Central memory CD8-positive, alpha-beta T cell (primary cell): ENCODE measurements at places on chromosomes 2 and 18.

- H3K36me3 ChIP-seq: peaks cover 2% of the 10 kb centered on the region
- H3K27ac ChIP-seq: no peak overlapping the region
- no peaks in the 10 kb centered on the region for H3K4me1 ChIP-seq
- H3K4me3 ChIP-seq: no peak overlapping the region
- no peak for DNase-seq
These were observed 74.1 kb upstream of the EHBP1 start for GRCh38 chr2:62631160-62632085.

DNA sequence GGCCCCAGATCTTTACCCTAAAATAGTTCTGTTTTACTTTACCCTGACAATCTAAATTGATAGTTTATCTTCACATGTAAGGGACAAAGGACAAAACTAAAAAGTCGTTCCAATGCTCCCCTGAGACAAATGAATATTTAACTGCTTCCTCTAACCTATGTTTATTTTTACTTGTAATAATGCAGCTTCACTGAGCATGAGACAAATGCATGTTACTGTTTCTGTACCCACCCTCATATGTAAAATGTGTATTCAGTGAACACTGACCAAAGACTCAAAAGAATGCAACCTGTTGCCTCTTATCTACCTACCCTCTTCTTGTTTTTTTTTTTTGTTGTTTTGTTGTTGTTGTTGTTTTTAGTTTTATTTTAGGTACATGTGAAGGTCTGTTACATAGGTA lies 1570.9 kb upstream of the SLC39A10 start:
- H3K27me3 ChIP-seq: no peaks in the 10 kb centered on the region
- no peaks in the 10 kb centered on the region for H3K36me3 ChIP-seq
- H3K27ac ChIP-seq: no peak overlapping the region
- no peak for DNase-seq
- H3K4me1 ChIP-seq: no peaks in the 10 kb centered on the region

DNA sequence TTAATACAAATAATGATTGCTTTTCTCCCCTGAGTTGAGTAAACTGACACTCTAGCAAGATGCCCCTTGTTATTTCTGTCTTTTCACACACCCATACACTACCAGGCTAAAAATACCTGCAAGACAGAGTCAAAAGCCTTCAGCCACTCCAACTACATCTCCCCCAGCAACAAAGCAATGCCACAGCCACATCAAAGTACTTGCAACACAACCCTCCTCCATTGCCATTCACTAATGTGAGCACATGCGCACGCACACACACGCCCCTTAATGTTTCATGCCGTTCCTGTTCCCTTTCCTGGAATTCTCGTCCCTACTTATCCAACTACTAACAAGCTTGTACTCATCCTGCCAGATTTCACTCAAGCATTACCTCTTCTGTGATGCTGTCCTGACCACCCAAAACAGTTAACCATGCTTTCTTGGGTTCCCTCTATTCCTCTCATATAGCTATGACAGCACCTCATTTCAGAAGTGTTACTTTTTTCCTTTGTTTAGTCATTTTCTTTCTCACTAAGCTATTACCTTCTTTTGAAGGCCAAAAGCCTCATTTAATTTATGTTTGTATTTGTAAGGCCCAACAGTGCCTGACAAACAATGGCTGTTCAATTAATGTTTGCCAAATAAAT lies 29.6 kb downstream of the SLC25A12 start:
- H3K36me3 ChIP-seq: peaks cover 6% of the 10 kb centered on the region
- H3K4me1 ChIP-seq: peaks cover 9% of the 10 kb centered on the region
- H3K27ac ChIP-seq: no peak overlapping the region
- H3K4me3 ChIP-seq: no peak overlapping the region
- no peak for DNase-seq

- H3K27ac ChIP-seq: no peak overlapping the region
- H3K36me3 ChIP-seq: no peaks in the 10 kb centered on the region
- H3K4me1 ChIP-seq: no peaks in the 10 kb centered on the region
- no peaks in the 10 kb centered on the region for H3K27me3 ChIP-seq
These were observed 1371.1 kb upstream of the LRRTM1 start for GRCh38 chr2:81675641-81676040.

GRCh38 chr2:107412981-107413380 lies 413.7 kb upstream of the RGPD4 start:
- H3K27me3 ChIP-seq: no peaks in the 10 kb centered on the region
- H3K36me3 ChIP-seq: peaks cover 2% of the 10 kb centered on the region
- H3K4me1 ChIP-seq: no peaks in the 10 kb centered on the region
- H3K4me3 ChIP-seq: no peak overlapping the region
- no peak for DNase-seq
- no peak overlapping the region for H3K27ac ChIP-seq

DNA sequence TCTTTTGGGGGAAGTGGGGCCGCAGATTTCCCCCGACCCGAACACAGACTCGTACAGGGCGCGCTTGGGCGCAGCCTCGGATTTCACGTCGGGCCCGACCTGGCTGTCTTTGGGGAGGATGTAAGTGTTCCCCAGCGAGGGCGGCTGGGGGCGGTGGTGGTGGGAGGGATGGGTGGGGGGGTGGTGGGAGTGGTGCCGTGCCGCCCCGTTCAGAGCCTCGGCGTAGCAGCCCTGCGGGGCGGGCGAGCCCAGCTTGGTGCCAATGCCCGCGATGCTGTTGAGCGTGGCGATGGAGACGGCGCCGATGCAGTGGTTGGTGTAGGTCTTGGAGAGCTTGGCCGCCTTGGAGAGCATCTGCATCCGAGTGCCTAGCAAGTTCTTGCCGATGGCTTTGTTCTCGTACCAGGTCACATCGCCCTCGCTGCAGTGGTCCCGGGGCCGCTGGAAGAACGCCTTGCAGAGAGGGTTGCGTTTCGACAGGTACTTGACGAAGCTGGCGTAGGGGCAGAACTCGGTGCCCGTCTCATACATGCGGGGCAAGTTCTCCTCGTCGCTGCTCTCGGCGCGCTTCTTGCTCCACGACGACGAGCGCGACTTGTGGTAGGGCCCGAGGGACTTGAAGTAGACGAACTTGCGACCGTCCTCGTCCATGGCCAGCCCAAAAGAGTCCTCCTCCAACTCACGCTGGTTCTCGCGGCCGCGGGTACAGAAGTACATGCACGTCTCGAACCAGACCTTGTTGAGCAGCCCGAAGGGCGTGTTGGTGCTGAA lies 1.3 kb downstream of the KCTD1 start:
- DNase-seq: no peak
- H3K36me3 ChIP-seq: peaks cover 3% of the 10 kb centered on the region
- peaks cover 22% of the 10 kb centered on the region for H3K27me3 ChIP-seq
- H3K4me3 ChIP-seq: peak overlapping the region; percentile 82
- H3K4me1 ChIP-seq: peaks cover 30% of the 10 kb centered on the region

DNA sequence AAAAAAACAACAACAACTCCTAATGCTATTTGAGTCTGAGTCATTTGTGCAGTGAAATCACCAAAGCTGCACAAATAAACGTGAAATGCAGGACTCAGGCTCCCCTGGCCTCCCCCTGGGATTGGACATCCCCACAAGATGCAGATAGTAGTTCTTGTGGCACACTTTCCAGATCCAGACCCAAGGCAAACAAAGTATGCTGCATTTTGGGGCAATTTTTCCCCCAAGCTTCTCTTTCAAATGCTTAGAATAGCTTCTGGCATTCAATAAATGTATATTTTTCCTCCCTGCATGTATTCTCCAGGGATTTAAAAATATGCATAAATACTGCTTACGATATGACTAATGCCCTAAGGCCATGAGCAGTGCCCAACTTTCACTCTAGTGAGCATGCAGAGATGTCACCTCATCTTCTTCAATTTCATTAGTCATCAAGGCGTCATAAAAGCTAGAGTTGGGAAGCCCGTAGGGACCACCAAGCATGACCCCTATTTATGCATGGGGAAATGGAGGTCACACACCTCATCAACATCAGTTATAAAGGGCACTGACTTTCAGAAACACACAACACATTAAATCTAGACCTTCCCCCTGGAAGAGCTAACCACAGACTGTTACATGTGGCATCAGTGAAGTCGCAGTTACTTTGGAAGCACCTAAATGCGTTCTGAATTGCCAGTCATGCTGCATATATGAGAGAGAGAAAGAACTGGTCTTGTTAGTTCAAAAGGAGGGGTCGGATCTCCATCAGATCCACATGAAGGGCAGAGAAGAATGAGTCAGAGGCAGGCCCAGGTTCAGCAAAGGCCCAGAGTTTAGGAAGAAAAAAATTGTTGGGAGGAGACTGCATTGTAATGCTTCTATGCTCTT lies 374.1 kb downstream of the LPIN1 start:
- H3K4me3 ChIP-seq: no peak overlapping the region
- DNase-seq: no peak
- no peaks in the 10 kb centered on the region for H3K27me3 ChIP-seq
- no peaks in the 10 kb centered on the region for H3K36me3 ChIP-seq
- H3K27ac ChIP-seq: no peak overlapping the region

DNA sequence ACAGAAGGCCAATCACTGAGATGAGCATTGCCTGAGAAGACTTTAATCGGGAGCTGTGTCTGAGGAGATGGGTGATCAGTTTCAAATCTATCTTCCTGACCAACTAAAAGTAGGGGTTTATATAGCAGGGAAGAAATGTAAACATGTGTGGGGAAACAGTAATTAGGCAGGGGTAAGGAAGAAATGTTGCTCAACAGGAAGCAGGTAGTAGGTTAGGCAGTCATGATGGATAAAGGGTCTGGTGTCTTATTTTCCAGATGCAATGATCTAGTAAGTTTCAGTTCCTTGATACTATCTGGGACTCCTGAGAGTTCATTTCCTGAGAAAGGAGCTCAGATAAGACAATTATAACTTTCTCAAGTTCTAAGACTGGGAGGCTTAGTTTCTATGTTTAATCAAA lies 33.8 kb upstream of the DNAJC10 start:
- H3K4me1 ChIP-seq: no peaks in the 10 kb centered on the region
- H3K4me3 ChIP-seq: no peak overlapping the region
- no peak for DNase-seq
- H3K27me3 ChIP-seq: peaks cover 32% of the 10 kb centered on the region

DNA sequence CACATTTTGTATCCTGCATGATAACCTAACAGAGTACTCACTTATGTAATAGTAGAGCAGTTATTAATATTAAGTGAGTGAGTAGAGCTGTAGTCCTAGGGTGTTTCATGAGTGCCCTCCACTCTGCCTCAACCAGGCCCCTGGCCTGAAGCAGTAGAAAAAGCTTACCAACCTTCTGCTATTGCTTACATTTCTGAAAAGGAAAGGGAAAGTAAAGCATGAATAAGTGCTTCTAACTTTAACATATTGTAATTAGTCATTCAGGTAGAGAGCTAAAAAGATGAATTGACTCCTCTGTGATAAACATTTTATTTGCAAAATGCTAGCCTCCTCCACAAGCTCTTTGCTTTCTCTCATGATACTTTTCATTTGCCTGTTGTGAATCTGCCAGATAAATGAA lies 94.7 kb upstream of the RPE start:
- no peak overlapping the region for H3K4me3 ChIP-seq
- H3K27me3 ChIP-seq: no peaks in the 10 kb centered on the region

- H3K4me3 ChIP-seq: no peak overlapping the region
- no peaks in the 10 kb centered on the region for H3K27me3 ChIP-seq
- no peak for DNase-seq
- no peaks in the 10 kb centered on the region for H3K36me3 ChIP-seq
- H3K27ac ChIP-seq: no peak overlapping the region
These were observed 387.8 kb upstream of the CDH7 start for GRCh38 chr18:65363011-65363410.

GRCh38 chr18:55863876-55864275 lies 275.9 kb upstream of the TCF4 start:
- no peak overlapping the region for H3K27ac ChIP-seq
- no peaks in the 10 kb centered on the region for H3K4me1 ChIP-seq
- no peak for DNase-seq
- no peaks in the 10 kb centered on the region for H3K36me3 ChIP-seq
- no peak overlapping the region for H3K4me3 ChIP-seq
- H3K27me3 ChIP-seq: no peaks in the 10 kb centered on the region

- no peaks in the 10 kb centered on the region for H3K36me3 ChIP-seq
- H3K27ac ChIP-seq: no peak overlapping the region
- H3K27me3 ChIP-seq: no peaks in the 10 kb centered on the region
These were observed 45.5 kb downstream of the FANCL start for GRCh38 chr2:58195662-58196061.

GRCh38 chr2:160213511-160213910 lies 13.4 kb upstream of the ITGB6 start:
- H3K27me3 ChIP-seq: peaks cover 41% of the 10 kb centered on the region
- DNase-seq: no peak
- H3K4me1 ChIP-seq: peaks cover 6% of the 10 kb centered on the region
- H3K36me3 ChIP-seq: peaks cover 2% of the 10 kb centered on the region

DNA sequence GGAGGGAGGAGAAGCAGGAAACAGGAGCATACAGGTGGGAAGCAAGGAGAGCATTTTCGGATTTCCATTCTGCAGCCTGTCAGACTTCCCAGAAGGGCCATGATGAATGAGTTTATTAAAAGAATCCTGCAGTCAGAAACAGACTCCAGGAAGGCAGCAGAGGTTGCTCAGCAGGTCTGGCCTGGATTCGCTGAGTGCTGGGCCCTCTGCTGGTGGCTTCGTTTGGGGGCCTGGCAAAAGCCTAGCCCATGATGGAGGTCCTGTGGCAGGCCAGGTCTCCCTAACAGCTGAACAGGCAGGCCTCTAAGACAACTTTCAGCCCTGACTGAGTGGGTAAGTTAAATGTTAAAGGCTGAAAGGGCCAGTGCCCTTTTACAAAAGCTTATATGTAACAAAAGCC lies 108.2 kb upstream of the CAPN13 start:
- H3K36me3 ChIP-seq: peaks cover 1% of the 10 kb centered on the region
- no peak overlapping the region for H3K27ac ChIP-seq
- no peak overlapping the region for H3K4me3 ChIP-seq
- H3K4me1 ChIP-seq: no peaks in the 10 kb centered on the region
- H3K27me3 ChIP-seq: peaks cover 25% of the 10 kb centered on the region
- no peak for DNase-seq

GRCh38 chr2:206805887-206806607 lies 40.6 kb downstream of the FASTKD2 start:
- H3K4me1 ChIP-seq: peaks cover 4% of the 10 kb centered on the region
- H3K27me3 ChIP-seq: no peaks in the 10 kb centered on the region
- no peak for DNase-seq
- H3K36me3 ChIP-seq: peaks cover 5% of the 10 kb centered on the region

GRCh38 chr2:187917535-187917934 lies 363.3 kb upstream of the TFPI start:
- H3K27me3 ChIP-seq: no peaks in the 10 kb centered on the region
- H3K36me3 ChIP-seq: no peaks in the 10 kb centered on the region
- no peak overlapping the region for H3K27ac ChIP-seq
- no peaks in the 10 kb centered on the region for H3K4me1 ChIP-seq
- H3K4me3 ChIP-seq: no peak overlapping the region
